ENCODE measurements at places on chromosomes 2 and 18.

GRCh38 chr2:128362176-128362888 lies 43.7 kb upstream of the HS6ST1 start:
- DNase-seq = no peak

DNA sequence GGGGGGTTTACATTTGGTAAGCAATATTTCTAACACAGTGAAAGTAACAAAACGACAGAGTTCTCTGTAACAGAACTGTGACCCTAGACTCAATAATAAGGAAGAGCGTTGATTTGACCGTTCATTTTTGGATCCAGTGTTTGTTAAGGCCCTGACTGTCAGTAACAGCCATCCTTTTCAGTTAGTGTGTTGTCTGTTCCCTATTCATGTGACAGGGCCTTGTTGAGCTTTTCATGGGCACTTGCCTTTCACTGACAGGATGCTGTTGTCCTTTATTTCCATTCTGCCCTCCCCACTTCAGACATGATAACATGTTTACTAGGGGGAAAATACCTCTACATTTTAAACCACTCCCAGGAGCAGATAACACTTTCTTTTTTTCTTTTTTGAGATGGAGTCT lies 45.8 kb downstream of the MAP4K4 start:
- no peak for DNase-seq

DNA sequence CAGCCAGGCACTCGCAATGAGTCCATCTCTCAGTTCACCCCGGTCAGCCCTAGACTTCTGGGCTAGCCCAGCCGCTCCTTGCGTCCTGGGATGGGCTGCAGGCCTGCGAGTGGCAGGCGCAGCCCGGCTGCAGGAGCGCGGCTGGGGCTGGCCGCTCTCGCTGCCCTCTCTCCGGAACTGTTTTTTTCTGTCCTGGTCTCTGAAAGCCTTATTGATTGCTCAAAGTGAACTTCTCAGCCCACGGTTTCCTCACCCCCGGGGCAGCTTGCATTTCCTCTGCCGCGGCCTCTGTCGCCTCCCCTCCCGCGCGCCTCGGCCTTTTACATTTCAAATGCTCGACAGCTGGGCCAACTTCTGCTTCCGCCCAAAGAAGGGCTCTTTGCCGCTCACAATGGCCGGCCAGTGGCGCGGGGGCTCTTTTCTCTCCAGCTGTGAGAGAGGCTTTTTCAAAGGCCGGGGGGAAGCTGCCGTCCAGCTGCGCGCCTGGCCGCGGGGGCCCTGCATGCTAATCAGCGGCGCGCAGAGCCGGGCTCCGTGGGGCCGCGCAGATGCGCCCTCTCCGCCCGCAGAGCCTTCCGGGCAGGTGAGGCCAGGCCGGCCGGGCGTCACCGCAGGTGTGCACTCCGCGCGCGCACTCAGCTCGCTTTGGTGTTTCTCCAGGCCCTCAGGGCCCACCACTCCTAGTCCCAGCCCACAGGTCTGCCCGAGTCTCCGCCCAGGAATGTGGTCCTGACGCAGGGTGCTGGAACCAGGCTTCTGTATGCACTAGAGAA lies 513.8 kb downstream of the RNF144A start:
- DNase-seq = peak; percentile 55

- DNase-seq = peak; percentile 7
These were observed 987.4 kb downstream of the SUCLG1 start for GRCh38 chr2:83471655-83472054.

GRCh38 chr2:23828986-23829385 lies 97.9 kb downstream of the ATAD2B start:
- DNase-seq = no peak

DNA sequence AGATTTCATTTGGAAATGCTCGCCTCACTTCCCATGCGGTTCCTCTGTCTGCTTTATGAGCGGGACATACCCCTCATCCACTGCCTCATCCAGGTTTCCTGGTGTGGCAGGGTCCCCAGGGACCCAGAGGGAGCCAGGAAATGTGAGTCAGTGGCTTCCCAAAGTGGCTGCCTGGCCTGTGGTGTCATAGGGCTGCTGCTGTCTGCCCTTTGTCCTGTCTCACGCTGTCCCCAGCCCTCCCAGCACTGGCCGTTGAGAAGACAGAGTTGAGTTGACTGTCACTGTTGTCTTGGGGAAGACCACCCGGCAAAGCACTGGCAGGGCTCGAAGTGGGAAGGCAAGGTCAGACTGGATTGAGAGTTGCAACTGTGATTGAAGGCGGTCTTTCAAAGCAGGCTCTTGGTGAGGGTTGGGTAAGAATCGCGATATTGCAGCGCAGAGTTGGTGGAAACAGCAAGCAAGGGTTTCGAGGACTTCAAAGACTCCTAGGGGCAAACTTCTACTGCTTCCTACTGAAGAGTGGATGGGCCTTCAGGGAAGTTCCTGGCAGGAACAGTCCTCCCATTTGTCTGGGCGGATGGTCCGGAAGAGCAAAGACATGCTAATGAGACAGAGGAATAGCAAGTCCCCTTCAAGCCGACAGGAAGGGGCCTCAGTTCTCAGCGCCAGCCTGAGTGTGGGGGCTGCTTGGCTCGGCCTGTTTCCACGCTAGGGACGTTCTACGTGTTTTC lies 33.9 kb downstream of the RAB31 start:
- no peak for DNase-seq

- peak; percentile 2 for DNase-seq
These were observed 998.4 kb downstream of the SOCS6 start for GRCh38 chr18:71287268-71287667.

- no peak for DNase-seq
These were observed 11.3 kb downstream of the GLS start for GRCh38 chr2:190891889-190892288.

DNA sequence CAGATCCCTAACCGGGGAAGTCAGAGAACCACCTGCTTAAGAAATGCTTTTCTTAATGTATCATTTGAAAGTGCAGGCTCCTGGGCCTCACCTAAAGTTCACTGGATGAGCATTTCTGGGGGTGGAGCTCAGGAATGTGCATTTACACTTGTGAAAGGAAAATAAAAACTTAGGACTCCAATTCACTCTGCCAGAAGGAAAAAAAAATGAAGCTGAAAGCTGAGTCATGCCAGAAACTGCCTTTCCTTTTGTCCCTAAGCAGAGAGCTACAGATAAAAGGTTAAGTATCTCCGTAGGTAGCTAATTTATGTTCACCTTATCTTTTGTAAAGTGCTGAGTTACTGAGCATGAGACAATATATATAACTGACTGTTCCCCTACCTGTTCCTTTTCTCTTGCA lies 229.5 kb upstream of the MEX3C start:
- no peak for DNase-seq

DNA sequence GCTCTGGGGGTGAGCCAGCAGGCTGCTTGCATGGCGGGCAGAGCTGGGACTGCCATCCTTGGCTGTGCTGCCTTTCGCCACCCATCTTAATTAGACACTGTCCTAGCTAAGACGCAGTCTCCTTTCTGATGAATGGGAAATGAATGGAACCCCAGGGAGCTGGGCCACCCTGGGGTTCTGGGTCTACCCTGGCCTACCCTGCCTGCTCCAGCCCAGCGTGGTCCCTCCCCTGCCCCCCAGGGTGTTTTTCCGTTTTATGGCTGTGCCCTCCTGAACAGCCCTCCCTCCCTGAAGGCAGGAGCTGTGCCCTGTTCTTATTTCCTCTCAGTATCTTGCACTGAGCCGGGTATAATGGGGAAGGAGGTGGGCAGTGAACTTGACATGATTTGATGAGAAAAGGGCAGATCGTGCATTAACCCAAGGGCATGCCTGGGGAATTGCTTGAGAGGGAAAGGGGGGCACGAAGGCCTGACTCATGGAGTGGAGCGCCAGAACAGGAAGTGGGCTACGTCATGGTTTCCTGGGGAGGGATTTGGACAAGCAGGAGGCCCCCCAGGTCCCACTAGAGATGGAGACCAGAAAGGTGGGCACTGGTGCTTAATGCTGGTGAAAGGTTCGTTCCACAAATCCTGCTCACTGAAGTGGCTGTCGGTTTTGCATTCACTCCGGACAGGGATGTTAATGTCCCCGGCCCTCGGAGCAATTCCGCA lies 165.0 kb downstream of the KLHL29 start:
- no peak for DNase-seq

- DNase-seq = no peak
These were observed 162.0 kb downstream of the RTP5 start for GRCh38 chr2:242031481-242032019.

DNA sequence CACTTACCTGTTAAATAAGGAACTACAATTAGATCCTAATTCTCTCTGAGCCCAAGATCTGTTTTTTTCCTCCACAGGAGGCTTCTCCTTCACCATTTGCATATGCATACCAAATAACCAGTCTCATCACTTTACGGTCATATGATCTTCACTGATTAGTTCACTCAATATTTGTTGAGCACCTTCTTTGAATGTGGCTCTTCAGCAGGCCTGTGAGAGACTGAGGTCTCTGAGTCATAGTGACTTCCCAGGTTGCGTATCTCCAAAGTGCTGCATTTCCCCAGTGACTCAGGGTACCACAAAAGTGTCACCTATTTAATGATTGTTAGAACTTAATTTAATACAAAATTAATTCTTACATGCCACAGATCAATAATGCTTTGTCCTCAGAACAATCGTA lies 108.8 kb upstream of the TRIB2 start:
- DNase-seq = no peak

- no peak for DNase-seq
These were observed 350.8 kb upstream of the NT5C1B start for GRCh38 chr2:18940184-18940583.

DNA sequence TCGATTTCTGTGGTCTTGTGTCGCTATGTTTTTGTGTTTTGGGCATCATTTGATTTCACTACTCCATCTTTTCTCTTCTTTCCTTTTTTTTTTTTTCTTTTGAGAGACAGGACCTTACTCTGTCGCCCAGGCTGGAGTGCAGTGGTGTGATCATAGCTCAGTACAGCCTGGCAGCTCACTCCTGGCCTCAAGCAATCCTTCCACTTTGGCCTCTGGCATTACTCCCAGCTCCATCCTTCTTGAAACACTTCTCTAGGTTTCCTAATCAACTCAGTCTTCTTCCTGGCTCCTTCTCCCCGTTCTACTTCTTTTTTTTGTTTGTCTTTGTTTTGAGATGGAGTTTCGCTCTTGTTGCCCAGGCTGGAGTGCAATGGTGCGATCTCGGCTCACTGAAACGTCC lies 26.5 kb downstream of the TCF23 start:
- DNase-seq = no peak

- DNase-seq = no peak
These were observed 114.3 kb upstream of the PPP1CB start for GRCh38 chr2:28637066-28638047.

GRCh38 chr18:23738151-23738550 lies 48.9 kb downstream of the LAMA3 start:
- no peak for DNase-seq

DNA sequence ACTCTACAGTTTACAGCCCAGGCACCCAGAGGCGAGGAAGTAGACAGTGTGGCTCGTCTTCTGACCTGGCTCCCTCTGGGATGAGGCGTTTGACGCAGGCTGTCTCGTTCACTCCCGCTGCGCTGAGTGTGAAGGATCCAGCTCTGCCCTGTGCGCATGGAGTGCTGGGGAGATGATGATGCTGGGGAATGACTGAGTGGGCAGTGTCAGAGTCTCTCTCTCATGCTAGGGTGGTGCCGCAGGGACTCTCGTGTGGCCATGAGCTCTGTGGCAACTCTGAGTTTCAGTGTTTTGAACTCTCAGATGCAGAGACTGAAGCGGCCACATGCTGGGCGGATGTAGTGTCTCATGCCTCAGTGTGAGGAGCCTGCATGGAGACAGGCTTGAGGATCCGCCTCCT lies 118.4 kb upstream of the TPO start:
- no peak for DNase-seq

DNA sequence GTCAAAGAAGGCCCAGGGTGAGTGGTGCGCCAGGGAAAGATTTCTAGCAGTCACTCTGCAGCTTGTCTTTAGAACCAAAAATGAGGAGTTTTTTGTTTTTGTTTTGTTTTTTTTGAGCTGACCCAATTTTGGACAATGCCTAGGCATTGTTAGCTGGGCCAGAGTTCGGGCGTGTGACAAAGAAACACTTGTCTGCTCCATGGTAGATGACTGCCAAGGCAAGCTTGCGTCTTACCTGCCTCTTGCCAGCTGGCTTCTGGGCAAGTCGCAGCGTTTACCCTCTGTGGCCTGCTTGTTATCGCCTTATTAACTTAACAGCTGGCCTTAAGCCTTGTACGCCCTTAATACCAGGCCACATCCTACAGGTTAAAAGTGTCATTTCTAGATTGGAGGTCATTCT lies 114.3 kb downstream of the GALNT1 start:
- no peak for DNase-seq

Data from right lung (tissue), 10 donors.